ENCODE measurements at places on chromosomes 2 and 18. TPM values are rescaled to one million over a fixed set of nuclear protein-coding genes. Genes with fewer than 3 reads are reported as not detected.

- H3K4me3 ChIP-seq: no peak overlapping the region
- H3K4me1 ChIP-seq: peaks cover 34% of the 10 kb centered on the region
- no peaks in the 10 kb centered on the region for H3K36me3 ChIP-seq
- DNase-seq: peak; percentile 36
- H3K27ac ChIP-seq: no peak overlapping the region
Measured at GRCh38 chr18:54229421-54230059, 5.1 kb upstream of the MBD2 start.

- H3K4me3 ChIP-seq: no peak overlapping the region
- peaks cover 3% of the 10 kb centered on the region for H3K36me3 ChIP-seq
- H3K27me3 ChIP-seq: no peaks in the 10 kb centered on the region
- H3K4me1 ChIP-seq: peaks cover 16% of the 10 kb centered on the region
Measured at GRCh38 chr2:230360028-230360427, 33.0 kb downstream of the SP140L start.

GRCh38 chr2:226079671-226080181, 680.2 kb downstream of the NYAP2 start:
- H3K27ac ChIP-seq: no peak overlapping the region
- H3K27me3 ChIP-seq: no peaks in the 10 kb centered on the region
- DNase-seq: no peak
- H3K4me3 ChIP-seq: no peak overlapping the region
- no peaks in the 10 kb centered on the region for H3K36me3 ChIP-seq
- peaks cover 5% of the 10 kb centered on the region for H3K4me1 ChIP-seq

DNA sequence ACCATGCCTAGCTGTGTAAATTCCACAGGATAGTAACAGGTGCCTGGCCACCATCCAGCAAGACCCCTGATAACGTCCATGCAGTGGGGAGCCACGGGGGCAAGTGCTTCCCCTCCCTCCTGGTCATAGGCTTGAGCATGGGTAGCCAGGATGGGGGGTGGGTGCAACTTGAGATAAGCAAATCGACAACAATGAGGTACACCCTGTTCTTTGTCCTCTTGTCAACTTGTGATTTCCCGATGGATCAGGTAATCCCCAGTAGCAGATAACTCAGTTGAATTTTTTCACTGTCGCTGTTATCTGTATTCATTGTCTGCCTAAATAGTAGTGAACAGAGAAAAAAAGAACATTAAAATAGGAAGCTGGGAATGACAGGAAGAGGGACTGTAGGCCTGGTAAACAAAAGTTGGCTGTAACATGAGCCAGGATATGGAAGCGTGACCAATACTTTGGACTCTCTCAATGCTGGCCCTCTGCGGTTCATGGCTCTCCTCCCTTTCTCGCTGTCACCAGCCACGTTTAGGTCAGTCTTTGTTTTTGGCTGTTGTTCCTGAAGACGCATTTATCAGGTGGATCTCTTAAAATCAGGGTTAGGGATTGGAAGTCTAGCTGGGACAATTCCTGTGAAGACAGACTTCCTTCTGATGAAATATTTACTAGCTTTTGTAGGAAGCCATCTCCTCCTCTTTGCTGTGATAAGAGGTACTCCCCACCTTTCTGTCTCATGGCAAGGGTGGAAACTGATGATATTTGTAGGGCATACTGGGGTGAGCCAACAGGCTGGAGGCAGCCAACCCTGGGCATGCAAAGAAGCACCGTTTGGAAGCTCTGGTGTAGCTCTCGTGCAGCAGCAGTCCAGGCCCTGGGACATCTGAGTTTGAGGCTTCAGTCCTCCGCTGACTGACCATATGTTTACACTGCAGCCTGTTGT, 42.4 kb downstream of the TCF7L1 start:
- peak overlapping the region; percentile 34 for H3K4me3 ChIP-seq
- peaks cover 34% of the 10 kb centered on the region for H3K4me1 ChIP-seq
- H3K36me3 ChIP-seq: no peaks in the 10 kb centered on the region
- DNase-seq: peak; percentile 66
- peak overlapping the region; percentile 32 for H3K27ac ChIP-seq

The AGXT gene
- 41.9 TPM for total RNA-seq
